Stimulated activated CD8-positive, alpha-beta memory T cell treated with anti-CD3 and anti-CD28 coated beads, Interleukin-7, amount 100 ng/mL, for 48 hours (primary cell): ENCODE measurements at places on chromosomes 3 and 15.

DNA sequence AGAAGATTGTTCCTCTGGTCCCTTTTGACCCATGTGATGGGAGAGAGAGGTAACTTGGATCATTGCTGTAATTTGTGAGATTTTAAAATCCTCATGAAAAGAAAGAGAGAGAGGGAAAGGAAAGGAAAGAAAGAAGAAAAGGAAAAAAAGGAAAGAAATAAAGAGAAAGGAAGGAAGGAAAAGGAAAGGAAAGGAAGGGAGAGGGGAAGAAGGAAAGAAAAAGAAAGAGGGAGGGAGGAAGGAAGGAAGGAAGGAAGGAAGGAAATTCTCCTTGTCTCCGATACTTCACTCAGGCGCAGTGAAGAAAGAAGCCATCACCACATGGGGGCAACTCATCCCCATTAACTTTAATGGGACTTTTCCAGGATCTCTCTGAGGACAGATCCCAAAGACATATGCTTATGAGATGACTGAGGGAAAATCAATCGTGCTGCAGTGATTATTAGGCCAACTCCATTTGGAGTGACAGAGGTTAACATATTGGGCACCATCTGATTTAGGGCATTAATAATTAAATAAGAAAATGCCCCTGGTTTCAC is 123.0 kb downstream of the MEGF11 start:
- DNase-seq: no peak

GRCh38 chr3:147389717-147390116 is 16.6 kb downstream of the ZIC4 start:
- DNase-seq: no peak

GRCh38 chr3:48306860-48307530 is 26.5 kb downstream of the SPINK8 start:
- no peak for DNase-seq

DNA sequence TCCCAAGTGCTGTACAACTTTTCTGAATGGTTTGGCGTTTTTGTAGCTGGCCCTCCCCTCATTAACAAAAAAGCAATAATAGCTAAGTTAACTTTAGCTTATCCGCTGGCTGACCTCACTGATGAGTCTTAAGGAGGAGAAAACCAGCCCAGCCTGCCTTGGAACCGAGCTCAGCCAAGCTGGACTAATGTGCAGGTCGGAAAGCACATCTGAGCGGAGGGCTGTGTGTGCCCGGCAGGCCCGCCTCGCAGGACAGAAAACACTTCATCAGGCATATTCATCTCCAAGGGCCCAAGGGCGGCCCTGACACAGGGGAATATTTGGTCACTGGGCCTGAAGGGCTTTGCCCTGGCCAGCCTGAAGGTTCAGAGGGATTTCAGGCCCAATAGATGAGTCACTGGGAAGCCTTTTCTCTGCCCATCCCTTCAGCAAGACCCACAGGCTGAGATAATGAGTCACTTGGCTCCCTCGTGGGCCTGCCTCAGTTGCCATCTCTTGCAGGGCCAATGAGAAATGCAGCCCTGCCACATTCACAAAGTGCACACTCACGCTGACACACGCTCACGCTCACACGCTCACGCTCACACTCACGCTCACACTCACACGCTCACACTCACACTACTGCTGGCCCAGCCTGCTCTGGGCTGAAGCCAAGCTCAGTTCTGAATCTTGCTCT is 75.1 kb downstream of the SLC12A8 start:
- DNase-seq: no peak

GRCh38 chr3:116950301-116951055 is 240.9 kb downstream of the TUSC7 start:
- DNase-seq: no peak

DNA sequence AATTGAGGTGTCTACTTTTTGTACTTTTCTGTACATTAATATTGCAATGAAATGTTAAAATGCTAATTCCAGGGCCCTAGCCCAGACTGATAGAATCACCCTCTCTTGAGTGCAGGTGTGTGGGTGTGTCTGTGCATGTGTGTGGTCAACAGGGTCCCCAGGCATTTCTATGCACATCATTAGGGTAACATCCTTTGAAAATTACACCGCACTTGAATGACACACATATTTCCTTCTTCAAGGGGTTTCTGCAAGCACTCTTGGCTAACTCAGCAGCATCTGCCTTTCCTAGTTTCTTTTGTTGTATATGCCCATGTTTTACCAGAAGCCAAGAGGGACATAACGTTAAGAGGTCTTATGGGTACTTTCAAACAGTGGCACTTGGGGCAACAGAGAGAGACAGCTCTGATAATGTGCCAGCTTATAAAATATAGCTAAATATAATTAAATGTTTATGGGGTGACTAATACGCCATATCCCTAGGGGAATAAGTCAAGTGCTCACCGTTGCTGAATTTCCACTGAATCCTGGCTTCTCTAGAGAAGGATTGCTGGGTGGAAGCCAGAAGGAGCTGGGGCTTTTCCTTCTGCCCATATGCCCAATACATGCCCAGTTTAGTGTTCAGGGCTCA is 54.5 kb upstream of the LRIG1 start:
- DNase-seq: no peak

DNA sequence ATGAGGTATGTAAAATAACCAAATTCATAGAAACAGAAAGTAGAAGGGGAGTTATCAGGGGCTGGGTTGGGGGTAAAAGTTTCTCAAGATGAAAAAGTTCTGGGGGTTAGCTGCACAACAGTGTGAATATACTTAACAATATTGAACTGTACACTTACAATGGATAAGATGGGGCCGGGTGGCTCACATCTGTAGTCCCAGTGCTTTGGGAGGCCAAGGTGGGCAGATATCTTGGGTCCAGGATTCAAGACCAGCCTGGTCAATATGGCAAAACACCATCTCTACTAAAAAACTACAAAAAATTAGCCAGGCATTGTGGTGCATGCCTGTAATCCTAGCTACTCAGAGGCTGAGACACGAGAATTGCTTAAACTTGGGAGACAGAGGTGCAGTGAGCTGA is 274.3 kb downstream of the TJP1 start:
- DNase-seq: no peak

DNA sequence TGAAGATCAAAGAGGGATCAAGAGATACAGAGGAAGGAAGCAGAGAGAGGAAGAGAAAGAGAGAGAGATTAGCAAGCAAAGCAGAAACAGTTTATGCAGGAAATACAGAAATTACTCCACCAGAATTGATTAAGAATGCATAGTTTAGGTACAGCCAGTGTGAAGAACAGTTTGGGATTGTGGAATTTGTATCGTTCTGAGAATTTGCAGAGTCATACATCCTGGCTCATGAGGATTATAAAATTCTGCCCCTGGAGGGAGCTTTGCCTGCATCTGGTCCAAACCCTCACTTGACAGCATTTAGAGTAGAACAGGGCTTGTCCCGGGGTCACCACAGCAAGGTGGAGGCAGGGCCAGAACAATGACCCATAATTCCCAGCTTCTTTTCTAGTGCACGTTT is 44.1 kb downstream of the MASP1 start:
- no peak for DNase-seq

DNA sequence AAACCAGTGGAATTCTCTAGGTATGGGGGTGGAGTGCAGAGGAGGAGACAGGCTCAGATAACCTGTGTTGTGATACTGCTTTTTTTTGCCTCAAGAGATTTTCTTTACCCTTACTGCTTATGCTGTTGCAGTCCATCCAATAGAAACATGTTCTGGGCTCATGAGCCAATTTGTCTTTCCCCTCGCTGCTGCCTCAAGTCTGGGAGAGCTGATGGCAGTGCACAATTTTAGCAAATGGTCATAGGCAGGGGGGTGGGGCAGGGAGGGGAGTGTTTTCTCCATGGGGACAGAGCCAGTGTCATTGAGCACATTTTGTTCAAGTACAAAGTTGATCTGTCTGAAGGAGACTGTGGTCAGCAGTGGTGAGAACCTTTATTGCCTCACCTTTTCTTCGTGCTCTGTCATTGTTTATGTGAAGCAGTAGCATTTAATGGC is 134.9 kb downstream of the MBNL1 start:
- no peak for DNase-seq

- DNase-seq: no peak
Observed at GRCh38 chr15:64209680-64210334, 47.0 kb upstream of the PPIB start.

DNA sequence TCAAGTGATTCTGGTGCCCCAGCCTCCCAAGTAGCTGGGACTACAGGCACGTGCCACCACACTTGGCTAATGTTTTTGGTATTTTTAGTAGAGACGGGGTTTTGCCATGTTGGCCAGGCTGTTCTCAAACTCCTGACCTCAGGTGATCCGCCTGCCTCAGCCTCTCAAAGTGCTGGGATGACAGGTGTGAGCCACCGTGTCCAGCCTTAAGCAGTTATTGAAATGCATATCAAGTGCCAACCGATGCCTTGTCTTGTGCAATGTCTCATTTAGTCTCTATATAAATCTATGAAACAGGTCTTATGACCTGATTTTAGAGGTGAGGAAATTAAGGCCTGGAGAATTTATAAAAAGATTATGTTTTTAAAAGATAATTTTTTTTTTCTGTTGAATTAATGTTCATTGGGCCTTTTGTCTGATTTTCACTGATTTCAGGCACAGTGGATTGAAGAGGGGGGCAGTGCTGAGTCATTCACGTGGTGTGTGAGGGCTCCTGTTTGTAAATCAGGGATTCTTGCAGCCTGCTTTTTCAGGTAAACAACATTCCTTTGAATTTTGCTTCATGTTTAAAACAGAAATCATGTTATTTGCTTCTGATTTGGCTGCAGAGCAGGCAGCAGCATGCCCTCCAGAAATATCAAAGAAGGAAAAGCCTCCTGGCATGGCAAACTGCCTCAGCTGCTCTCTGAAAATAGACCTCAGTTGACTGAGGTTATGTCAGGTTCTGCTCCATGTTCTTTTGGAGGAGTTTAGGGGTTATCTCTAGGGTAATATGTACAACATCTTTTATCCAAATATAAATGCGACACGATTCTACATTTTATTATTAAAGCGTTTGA is 407.0 kb upstream of the RGMA start:
- DNase-seq: no peak

- no peak for DNase-seq
Observed at GRCh38 chr3:30873671-30874070, 20.8 kb downstream of the GADL1 start.

DNA sequence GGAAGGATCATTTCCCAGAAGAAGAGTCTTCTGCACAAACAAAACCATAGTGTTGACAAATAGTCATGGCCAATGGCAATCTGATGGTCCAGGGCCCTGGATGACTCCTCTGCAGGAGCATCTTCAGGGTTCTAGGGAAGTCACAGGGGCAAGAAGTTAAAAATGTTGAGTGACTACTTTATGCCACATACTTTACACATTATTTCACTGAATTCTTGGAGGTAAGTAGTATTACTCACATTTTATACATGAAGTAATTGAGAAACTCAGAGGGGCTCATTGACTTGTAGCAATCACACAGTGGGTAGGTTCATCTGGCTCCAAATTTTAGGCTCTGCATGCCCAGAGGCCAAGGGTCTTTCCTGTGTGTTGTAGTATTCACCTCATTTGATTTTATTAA is 430.2 kb upstream of the MCTP2 start:
- no peak for DNase-seq

- no peak for DNase-seq
Observed at GRCh38 chr15:64144192-64144564, 7.4 kb upstream of the SNX22 start.

GRCh38 chr15:98178861-98179260 is 218.4 kb downstream of the ARRDC4 start:
- no peak for DNase-seq

DNA sequence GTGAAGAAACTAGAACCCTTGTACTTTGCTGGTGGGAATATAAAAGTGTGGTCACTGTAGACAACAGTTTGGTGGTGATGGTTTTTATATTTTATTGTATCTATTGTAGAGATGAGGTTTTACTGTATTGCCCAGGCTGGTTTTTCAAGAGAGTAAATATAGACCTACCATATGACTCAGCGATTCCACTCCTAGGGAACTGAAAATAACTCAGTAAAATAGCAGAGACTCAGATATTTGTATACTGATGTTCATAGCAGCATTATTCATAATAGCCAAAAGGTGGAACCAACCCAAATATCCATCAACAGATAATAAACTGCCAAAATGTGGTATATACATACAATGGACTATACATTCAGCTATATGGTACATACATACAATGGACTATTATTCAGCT is 68.8 kb upstream of the IL12A start:
- no peak for DNase-seq

DNA sequence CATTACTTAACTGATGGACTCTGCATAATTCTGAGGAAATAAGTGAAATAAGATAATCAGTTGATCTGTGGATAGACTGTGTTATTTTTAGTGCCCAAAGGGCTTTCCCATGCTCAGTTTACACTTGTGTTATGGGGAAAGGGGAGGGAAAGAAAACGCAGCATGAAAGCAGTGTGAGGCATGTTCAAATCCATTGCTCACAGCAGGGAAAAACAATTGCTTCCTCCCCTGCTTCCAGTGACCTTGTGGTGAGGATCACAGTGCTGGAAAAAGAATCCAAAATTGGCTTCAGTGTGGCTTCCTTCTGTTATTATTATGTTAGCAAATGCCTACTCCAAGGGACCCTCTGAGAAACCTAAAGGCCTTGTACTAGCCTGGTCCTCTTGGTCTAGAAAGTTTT is 285.1 kb upstream of the CDIN1 start:
- DNase-seq: no peak

- DNase-seq: no peak
Observed at GRCh38 chr3:181705086-181705480, 6.6 kb upstream of the SOX2 start.

- DNase-seq: no peak
Observed at GRCh38 chr15:101189409-101190091, 62.3 kb downstream of the CHSY1 start.

GRCh38 chr3:187974871-187975271 is 179.1 kb upstream of the LPP start:
- DNase-seq: no peak

GRCh38 chr3:177633671-177634207 is 436.5 kb upstream of the TBL1XR1 start:
- DNase-seq: no peak

GRCh38 chr15:99992611-99993231 is 259.5 kb upstream of the LYSMD4 start:
- no peak for DNase-seq

- no peak for DNase-seq
Observed at GRCh38 chr3:100830931-100831330, 121.6 kb downstream of the TFG start.

GRCh38 chr15:74821091-74821789 is 5.2 kb upstream of the CPLX3 start:
- DNase-seq: no peak

DNA sequence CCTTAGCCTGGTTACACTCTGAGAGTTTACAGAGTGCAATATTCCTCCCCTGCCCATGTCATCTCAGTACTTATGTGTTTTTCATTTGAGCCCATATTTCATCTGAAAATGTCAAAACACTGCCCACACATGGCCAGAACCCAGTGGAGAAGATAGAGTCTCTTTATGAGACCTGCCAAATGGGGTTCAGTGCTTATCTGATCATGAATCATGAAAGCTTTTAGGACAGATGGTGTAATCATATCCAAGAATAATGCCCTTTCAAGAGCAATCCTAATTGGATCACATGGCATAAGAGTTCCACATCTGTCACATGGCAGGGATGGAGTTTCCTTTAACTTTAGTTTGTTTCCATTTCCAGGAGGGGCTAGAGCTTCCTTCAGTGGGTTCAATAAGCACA is 77.2 kb upstream of the AGBL1 start:
- DNase-seq: no peak

- no peak for DNase-seq
Observed at GRCh38 chr3:33095436-33095835, 1.5 kb downstream of the GLB1 start.

GRCh38 chr15:69718916-69719315 is 266.3 kb downstream of the RPLP1 start:
- no peak for DNase-seq

- DNase-seq: no peak
Observed at GRCh38 chr3:13017361-13018042, 55.7 kb downstream of the IQSEC1 start.
